Tracheal epithelial cell (primary cell): ENCODE measurements at places on chromosomes 5 and 9. TPM values are rescaled to one million over a fixed set of nuclear protein-coding genes. Genes with fewer than 3 reads are reported as not detected.

CCDC192 gene
- total RNA-seq, result not detected in 2 replicates

OSMR gene
- total RNA-seq, result 38.8 and 77.6 TPM in 2 replicates

PRRT1B gene
- total RNA-seq, result not detected in 2 replicates

CORO2A gene
- total RNA-seq, result 17.1 and 29.8 TPM in 2 replicates

LRRC26 gene
- 0.24 TPM in 1 of 2 replicates, not detected in the other for total RNA-seq

ZNG1F gene
- 3.8 and 4.3 TPM in 2 replicates for total RNA-seq

RXFP3 gene
- total RNA-seq, result not detected in 2 replicates

TNFSF15 gene
- 0.21 and 1.7 TPM in 2 replicates for total RNA-seq

PCDHA1 gene
- not detected in 2 replicates for total RNA-seq

PCSK1 gene
- total RNA-seq, result not detected in 2 replicates

CFAP90 gene
- total RNA-seq, result not detected in 2 replicates

ARID3C gene
- 0.48 and 0.64 TPM in 2 replicates for total RNA-seq

FAM120AOS gene
- total RNA-seq, result 41.6 and 43.4 TPM in 2 replicates

MYMK gene
- not detected in 2 replicates for total RNA-seq

CDH6 gene
- 2.3 and 38.6 TPM in 2 replicates for total RNA-seq

AQP7 gene
- total RNA-seq, result not detected in 2 replicates

NXNL2 gene
- total RNA-seq, result 1.2 TPM in 1 of 2 replicates, not detected in the other

C9 gene
- not detected in 2 replicates for total RNA-seq

TAF11L7 gene
- total RNA-seq, result not detected in 2 replicates

CCL27 gene
- total RNA-seq, result not detected in 2 replicates

GAS1 gene
- total RNA-seq, result 1.4 and 1.5 TPM in 2 replicates

FBXW11 gene
- total RNA-seq, result 90.4 TPM in 2 replicates

CCL28 gene
- 2.6 and 13.3 TPM in 2 replicates for total RNA-seq

SHLD3 gene
- total RNA-seq, result 3.6 and 3.9 TPM in 2 replicates

CAMLG gene
- 26.0 and 30.5 TPM in 2 replicates for total RNA-seq
